ENCODE measurements at places on chromosomes 7 and 10.

DNA sequence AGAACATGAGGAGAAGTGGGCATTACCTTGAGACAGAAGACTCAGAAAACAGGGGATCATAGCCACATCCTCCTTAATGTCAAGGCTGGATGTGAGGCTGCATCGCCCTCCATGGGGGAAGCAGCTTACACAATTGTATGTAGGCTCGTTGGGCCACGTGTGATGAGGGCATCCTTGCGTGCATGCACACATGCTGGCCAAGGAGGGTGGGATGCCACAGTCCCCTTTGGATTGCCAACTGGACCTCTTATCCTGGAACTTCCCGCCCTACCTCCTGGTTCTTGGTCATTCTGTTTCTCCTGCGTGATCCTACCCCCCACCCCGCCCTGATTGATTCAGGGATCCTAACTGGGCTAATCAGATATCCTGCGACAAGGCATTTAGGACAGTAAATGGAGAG lies 102.0 kb downstream of the PRKAG2 start:
- DNase-seq, result no peak

DNA sequence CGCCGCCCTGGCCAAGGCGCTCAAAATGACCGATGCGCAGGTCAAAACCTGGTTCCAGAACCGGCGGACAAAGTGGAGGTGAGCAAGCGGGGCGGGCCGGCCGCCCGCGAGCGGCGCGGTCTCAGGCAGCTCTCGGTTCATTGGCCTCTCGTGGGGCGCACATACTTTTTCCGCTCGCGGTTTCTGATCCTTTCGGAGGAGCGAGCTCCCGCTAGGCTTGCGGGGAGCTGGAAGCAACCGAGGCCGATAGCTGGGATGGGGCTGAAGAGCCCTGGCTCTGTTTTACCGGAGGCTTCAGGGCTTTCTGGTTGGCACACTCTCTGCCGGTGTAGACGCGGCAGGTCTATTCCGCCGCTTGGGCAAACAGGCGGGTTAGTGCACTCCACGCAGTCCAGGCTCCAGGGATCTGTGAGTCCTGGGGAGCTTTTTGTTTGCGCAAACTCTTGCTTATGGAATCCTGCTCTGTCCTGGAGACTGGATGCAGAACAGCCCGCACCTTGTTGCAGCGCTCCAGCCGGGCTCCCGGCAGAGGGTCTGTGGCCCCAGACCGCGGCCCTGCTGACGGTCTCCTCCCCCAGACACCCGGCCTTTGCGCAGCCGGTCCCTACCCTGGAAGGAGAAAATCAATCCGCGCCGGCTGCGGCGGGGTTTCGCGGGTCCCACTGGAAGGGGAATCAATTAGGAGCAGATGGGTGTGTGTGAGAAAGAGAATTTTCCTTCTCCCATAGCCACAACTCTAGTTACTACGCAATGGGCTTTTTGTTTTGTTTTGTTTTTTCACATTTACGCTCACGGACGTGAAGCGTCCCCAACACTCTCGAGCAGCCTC lies 3.4 kb downstream of the TLX1 start:
- DNase-seq, result no peak

GRCh38 chr7:20491284-20491683 lies 124.2 kb upstream of the ABCB5 start:
- no peak for DNase-seq

DNA sequence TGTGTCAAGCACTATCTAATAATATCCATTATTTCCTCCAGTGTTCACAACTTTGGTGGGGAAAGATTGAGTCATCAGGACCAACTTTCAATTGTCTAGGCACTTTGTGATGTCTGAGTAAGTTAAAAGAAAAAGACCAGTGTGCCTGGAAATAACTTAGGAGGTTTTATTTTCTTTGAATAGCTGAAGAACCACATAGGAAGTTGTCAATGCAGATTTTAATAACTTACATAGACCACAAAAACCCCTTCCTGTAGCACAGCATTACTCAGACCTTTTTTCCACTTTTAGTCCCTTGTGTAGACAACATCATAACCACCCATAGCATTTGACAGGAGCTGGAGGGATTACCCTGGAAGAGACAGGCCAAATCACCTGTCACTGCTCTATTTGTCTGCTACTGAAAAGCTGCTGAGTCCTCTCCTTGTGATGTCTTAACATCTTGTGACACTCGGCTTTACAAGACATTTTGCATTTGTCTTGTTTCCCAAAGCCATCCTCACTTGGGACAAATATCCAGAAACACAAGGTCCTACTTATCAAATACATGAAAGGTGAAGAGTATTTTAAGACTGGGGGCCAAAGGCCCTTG lies 241.5 kb upstream of the PTER start:
- DNase-seq, result no peak

- DNase-seq, result no peak
These were observed 796.2 kb downstream of the CCSER2 start for GRCh38 chr10:85124603-85125051.

DNA sequence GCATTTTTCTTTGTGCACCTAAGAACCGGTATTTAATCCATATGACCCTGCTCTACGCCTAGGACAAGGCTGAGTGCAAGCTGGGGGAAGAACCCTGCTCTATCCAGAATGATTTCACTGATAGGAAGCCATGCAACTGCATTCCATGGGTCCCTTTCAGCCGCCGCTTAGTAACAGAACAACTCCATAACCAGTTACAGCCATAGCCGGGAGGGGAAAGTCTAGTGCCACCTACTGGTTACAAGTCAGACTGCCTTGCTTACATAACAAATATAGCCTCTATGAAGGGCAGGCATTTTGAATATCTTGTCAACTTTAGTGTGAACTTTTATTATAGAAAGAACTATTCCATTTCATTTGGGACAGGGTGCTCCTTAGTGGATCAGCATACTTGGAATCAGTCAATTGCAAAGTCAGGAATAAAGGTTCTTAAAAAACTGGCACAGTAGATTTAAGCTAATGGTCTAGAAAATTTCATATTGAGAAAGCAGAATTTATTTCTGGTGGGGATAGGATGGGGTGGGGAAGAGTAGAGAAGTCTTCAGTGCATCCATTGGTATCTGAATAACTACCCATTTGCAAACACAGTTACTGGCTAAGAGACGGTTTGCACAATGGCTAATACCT lies 521.7 kb downstream of the ADRA2A start:
- DNase-seq, result peak; percentile 32

- DNase-seq, result no peak
These were observed 22.6 kb upstream of the CROT start for GRCh38 chr7:87322912-87323311.

DNA sequence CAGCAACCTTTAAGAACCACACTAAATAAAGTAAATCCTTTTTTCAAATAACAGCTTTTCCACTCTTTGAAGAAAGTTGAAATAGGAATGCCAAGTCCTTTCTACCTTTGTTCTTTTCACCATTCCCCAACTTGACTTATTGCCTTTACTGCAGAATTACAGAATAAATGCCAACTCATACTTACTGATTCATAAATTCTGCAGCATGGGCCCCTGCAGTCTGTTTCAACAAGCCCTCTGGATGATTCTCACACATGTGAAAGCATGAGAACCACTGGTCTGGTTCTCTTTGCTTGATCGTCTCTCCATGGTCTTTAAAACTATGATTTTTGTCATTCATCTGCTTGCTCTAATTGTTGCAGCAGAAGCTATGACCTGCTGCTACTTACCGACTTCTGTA lies 56.1 kb downstream of the HACD1 start:
- no peak for DNase-seq

All from astrocyte of the cerebellum (primary cell).